NCI-H2081 treated with DMSO at 0.1 percent for 48 hours (cell line): ENCODE measurements at places on chromosomes 13 and 19.

DNA sequence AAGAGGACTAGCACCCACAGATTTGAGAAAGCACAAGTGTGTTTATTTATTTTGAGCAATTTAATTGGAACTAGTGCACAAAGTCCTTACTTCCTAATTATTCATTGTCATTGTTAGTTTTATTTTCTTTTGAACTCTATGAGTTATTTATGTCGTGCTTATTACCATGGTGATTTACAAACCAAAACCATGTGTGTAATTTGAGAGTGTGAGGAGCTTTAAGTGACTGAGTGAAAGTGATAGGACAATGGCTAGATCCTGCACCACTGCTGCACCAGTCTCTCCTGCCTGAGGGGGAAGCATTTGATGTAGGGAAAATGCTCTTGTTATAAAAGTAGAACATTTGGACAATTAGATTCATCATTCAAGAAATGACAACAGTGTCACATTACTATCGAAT is 172.3 kb upstream of the KLF12 start:
- no peak for DNase-seq

- no peak for DNase-seq
Observed at GRCh38 chr13:35549481-35549880, 73.0 kb upstream of the MAB21L1 start.

DNA sequence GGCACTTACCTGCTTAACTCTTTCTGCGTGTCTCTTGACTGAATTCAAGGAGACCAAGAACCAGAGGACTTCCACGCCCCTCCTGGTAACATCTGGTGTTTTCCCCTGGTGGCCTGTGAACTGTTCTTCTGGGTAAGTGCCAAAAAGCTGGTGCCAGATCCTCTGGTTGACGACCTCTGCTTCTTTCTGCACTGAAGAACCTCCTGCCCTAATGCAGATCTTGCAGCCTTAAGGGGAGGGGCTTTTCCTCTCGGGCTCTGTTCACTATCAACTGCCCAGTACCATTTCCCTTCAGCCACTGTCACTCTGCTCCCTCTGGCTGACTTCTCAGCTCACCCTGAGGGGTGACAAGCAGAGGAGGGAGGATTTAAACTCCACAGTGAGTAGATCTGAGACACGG is 6.1 kb upstream of the ERVV-1 start:
- no peak for DNase-seq

GRCh38 chr19:7497292-7497691 is 8.5 kb upstream of the PEX11G start:
- no peak for DNase-seq

GRCh38 chr19:41449865-41450178 is 6.9 kb downstream of the ERICH4 start:
- DNase-seq, result no peak
